ENCODE measurements at places on chromosomes 6 and 20. TPM values are rescaled to one million over a fixed set of nuclear protein-coding genes. Genes with fewer than 3 reads are reported as not detected.

GRCh38 chr20:47099825-47100441 lies 205.3 kb downstream of the EYA2 start:
- DNase-seq: peak; percentile 60

- DNase-seq: no peak
Observed at GRCh38 chr6:156864557-156864956, 87.4 kb downstream of the ARID1B start.

- DNase-seq: no peak
Observed at GRCh38 chr20:23582293-23582692, 14.0 kb upstream of the CST9L start.

GRCh38 chr20:50356962-50357782 lies 153.0 kb upstream of the PTPN1 start:
- no peak for DNase-seq

EYA4 gene
- under 0.01 TPM for total RNA-seq

PLEKHG1 gene
- 1.7 TPM for total RNA-seq

- peak; percentile 19 for DNase-seq
Observed at GRCh38 chr6:98946879-98947410, 801 bp downstream of the FBXL4 start.

PRKN gene
- 4.2 TPM for total RNA-seq

NHLRC1 gene
- 1.7 TPM for total RNA-seq

GRCh38 chr20:3227936-3228749 lies 10.8 kb downstream of the SLC4A11 start:
- DNase-seq: no peak

PAK5 gene
- not detected for total RNA-seq

DNA sequence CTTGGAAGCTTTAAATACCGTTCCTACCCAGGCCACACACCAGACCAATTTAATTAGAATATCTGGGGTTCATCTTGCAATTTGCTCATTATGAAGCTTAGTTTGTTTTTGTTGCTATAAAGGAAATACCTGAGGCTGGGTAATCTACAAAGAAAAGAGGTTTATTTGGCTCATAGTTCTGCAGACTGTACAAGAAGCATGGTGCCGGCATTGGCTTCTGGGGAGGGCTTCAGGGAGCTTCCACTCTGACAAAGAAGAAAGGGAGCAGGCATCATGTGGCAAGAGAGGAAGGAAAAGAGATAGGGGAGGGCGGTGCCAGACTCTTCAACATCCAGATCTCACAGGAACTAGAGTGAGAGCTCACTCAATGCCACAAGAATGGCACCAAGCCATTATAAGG lies 73.6 kb downstream of the RNF182 start:
- DNase-seq: no peak

JPH2 gene
- total RNA-seq: 50.5 TPM

DNA sequence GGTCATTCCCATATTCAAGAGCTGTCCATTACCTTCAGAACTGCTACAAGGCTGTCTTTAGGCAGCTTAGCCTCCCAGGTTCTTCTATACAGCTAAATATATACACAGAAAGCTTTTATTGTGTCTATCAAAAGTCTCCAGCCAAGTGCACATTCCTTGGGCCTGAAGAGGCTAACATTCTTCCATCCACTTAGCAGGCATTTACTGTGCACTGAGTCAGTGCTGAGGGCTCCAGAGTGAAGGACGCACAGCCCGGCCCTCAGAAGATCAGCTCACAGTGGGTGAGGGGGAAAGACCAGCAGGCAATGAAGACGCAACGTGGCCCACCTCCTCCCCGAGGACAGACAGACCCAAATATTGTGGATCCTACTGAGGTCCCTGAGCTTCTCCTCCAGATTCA lies 569.9 kb downstream of the CDH26 start:
- no peak for DNase-seq

- peak; percentile 38 for DNase-seq
Observed at GRCh38 chr6:113829696-113830045, 27.5 kb upstream of the MARCKS start.

GRCh38 chr6:1607516-1608221 lies 2.0 kb upstream of the FOXC1 start:
- no peak for DNase-seq

GNMT gene
- total RNA-seq: 0.32 TPM

DNA sequence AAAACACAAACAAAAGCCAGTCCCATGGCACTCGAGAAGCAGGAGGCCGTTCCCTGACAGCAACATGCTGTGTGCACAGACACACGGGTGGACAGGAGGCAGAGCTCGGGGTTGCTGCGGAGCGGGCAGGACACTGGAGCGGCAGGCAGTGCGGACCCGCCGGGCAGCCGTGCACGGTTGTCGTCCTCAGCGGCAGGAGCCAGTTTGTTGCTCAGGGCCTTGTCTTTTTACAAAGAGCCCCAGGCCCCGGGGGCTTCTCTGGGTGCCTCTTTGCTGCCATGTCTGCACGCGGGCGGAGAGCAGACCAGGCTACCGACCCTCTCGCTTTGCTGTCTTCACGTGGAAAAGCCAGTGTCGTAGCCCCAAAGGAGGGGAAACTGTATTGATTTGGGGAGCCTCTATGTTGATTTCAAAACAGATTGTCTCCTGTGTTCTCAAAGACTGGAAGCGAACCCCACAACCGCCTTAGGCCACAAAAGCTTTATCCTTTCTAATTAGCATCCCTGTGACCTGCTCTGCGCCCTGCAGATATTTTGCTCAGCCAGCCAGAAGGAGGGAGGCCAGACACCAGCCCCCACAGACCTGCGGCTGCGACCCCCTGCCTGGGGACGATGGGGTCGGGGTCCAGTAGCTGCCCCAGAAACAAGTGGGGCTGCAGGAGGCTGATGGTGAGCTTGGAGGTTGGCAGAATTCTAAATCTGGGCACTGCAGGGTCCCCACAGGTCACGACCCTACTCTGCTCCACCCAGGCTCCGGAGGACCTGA lies 50.2 kb downstream of the ERMARD start:
- DNase-seq: no peak

TUBB2B gene
- 5.2 TPM for total RNA-seq

CGA gene
- not detected for total RNA-seq

DNA sequence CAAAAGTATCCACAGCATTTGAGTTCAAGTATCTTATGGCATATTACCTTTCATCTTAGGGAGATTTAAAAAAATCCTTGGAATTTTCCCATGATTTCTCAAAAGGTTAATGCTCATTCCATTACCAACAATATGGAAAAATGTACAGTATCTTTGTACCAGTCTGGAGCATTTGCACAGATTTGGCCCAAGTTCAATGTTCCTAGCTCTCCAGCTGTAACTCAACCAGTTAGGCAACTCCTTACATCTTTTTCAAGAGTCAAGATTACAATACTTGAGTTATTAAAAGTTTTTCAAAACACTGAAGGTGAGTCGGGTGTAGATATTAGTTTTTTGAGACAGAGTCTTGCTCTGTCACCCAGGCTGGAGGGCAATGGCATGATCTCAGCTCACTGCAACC lies 1.0 kb downstream of the OR2J2 start:
- DNase-seq: no peak

SNAP91 gene
- total RNA-seq: under 0.01 TPM

GABRR1 gene
- total RNA-seq: not detected

DNA sequence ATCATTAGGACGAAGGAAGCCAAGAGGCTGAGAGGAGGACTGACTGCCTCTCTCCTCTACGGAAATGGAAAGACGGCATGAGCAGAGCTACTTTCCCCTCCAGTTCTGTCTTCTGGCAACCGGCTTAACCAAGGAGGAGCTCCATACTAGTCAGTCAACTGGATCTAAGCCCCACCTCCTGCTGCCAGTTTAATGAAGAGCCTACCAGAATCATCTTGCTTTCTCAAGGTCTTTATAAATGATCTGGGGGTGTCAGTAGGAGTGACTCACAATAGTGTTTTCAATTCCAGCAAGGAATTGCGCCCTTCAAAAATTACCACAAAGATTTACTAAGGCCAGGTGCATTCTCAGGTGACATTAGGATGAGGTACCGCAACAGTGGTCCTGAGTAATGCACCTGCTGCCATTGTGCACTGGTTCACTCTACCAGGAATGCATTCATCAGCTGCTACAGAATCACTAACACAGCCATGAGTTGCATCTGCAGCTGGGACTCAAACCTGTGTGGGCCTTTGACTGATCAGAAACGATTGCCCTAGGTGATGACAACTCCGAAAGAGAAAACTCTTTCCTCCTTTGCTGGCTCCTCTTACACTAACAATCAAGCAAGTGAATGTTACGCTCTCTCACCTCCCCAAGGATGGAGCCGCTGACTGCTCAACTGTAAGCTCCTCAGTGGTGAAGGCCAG lies 2.8 kb downstream of the UQCC2 start:
- DNase-seq: no peak

GRCh38 chr6:124158024-124158423 lies 354.4 kb downstream of the NKAIN2 start:
- no peak for DNase-seq

TOP1 gene
- total RNA-seq: 10.3 TPM

DAAM2 gene
- total RNA-seq: 16.1 TPM

GATA5 gene
- not detected for total RNA-seq

DNA sequence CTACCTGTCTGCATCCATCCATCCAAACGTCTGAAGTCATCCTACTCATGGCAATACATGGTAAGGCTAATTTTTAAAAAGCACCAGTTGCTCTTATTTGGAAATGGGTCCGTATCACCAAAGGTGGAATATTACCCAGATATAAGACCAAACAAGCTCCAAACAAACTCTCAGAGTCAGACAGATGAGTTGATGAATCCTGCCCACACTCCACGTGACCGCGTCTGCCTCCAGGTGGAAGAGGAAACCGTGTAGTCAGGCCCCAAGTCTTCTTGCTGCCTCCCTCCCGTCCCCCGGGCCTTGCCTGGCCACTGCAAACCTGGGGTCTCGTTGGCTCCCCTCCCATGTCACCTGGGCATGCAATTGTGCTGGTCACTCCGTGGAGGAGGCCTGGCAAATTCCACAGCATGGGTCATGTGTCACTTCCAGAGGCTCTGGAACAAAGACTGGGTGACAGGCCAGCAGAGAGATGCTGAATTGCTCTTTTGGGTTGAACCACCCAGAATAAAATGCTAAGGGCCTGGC lies 31.8 kb downstream of the CTCFL start:
- DNase-seq: no peak

PHACTR3 gene
- total RNA-seq: not detected

DNA sequence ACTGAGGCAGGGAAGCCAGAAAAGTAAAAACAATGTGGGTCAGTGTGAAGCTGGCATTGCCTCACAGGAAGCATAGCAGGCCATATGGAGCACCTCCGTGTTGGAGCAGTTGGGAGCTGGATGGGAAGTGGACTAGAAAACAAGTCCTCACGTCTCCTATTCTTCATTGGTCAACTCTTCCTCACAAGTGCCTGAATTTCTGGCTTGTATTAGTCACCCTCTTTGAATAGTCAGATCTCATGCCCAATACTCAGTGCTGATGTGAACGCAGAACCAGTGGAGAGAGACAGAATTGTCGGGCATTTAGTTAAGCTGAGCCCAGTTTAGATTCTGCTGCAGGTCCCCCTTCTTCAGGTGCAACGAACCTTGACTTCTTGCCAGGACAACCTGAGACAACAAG lies 22.3 kb upstream of the RSPO3 start:
- DNase-seq: no peak

GRCh38 chr6:16873698-16874097 lies 112.4 kb upstream of the ATXN1 start:
- DNase-seq: no peak

DSP gene
- 28.1 TPM for total RNA-seq

DNA sequence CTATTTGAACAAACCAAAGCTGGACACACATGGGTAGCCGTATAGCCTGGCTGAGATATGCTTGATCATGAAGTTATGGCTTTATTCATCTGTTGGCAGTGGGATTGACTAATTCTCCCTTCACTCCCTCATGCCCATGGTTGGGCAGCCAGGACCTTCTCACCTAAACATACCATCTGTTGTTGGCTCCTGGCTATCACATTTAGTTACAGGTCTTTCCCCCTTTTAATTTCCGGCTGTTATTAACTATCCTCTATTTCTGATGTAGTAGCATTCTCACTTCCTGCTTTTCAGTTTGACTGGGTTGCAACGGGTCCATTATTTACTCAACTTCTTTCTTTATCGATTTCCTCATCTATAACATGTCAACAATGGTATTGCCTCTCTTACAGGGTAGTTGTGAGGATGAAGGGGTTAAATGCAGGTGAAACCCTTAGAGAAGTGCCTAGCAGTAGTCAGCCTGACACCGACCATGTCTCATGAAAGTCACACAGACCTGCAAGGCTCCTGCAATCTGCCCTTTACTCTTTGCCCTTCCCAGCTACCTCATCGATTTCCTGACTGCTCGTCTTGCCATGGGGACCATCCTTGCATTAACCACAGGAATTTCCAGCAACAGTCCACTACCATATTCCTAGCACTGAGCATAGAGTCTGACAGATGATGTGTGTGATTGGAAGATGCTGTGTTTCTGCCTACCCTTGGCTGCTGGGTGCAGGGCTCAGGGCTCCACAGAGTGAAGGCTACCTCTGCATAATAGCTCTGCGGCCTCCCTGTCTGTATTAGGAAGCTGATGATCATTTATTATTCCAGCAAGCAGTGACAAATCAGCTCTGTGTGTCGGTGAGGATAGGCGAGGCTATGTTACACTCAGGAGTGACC lies 42.2 kb downstream of the PPP1R14C start:
- DNase-seq: no peak

GRCh38 chr20:21075471-21075870 lies 30.7 kb downstream of the LINC00237 start:
- DNase-seq: no peak

ZBTB22 gene
- total RNA-seq: 16.0 TPM

DNA sequence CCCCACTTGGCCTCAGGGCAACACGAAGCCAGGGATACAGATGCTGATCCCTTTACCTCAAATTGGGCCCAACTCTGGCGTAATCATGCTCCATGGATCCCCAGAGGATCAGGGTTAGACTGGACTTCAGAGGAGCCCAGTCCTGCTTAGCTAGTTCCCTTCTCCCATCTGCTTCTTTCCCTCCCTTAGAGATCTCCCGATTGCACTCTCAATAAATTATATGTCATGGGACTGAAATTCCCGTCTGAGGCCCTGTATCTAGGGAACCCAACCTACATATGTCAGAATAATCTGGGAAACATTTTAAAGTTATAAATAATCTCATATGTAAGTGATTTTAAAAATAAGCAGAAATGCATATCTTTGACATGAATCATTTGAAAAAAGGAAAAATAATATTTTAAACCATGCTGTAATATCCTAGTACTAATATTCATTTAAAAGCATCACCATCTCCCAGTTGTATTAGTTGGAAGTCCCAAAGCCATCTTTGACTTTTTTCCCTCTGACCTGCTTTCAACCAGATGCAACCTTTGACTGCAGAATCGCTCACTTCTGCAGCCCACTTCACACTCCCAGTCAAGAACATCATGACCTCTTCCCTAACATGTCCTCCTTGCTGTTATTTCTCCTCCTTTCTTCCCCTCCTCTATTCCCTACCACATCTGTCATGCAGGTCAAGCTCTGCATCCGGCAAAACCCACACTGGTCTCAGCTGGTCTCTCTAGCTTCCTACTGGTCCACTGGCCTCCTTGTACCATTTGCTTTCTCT lies 393.6 kb downstream of the BTBD3 start:
- no peak for DNase-seq

All from fibroblast of villous mesenchyme (primary cell).